ENCODE measurements at places on chromosomes 11 and 22. TPM values are rescaled to one million over a fixed set of nuclear protein-coding genes. Genes with fewer than 3 reads are reported as not detected.

WNT11 gene
- polyA plus RNA-seq: 13.2 TPM

PNPLA2 gene
- 32.9 TPM for polyA plus RNA-seq

NPAS4 gene
- polyA plus RNA-seq: 0.34 TPM

ZNF280A gene
- 0.20 TPM for polyA plus RNA-seq

NAV2 gene
- 68.4 TPM for polyA plus RNA-seq

SOX10 gene
- polyA plus RNA-seq: 5.5 TPM

TPST2 gene
- 7.1 TPM for polyA plus RNA-seq

OR8A1 gene
- not detected for polyA plus RNA-seq

SSTR3 gene
- polyA plus RNA-seq: 0.15 TPM

TESMIN gene
- polyA plus RNA-seq: 0.43 TPM

ZNF215 gene
- 0.97 TPM for polyA plus RNA-seq

TPBGL gene
- polyA plus RNA-seq: 0.13 TPM

MGAT3 gene
- 3.9 TPM for polyA plus RNA-seq

FIBIN gene
- 96.4 TPM for polyA plus RNA-seq

SHISAL1 gene
- polyA plus RNA-seq: 10.1 TPM

CCDC89 gene
- 2.4 TPM for polyA plus RNA-seq

DNHD1 gene
- polyA plus RNA-seq: 4.7 TPM

TEX54 gene
- polyA plus RNA-seq: not detected

DENND6B gene
- 4.4 TPM for polyA plus RNA-seq

EXPH5 gene
- 0.44 TPM for polyA plus RNA-seq

PLEKHB1 gene
- polyA plus RNA-seq: 2.2 TPM

VWA5A gene
- polyA plus RNA-seq: 111 TPM

TRIM22 gene
- polyA plus RNA-seq: 8.0 TPM

SLC22A8 gene
- not detected for polyA plus RNA-seq

EWSR1 gene
- 197 TPM for polyA plus RNA-seq

MRPL11 gene
- 58.6 TPM for polyA plus RNA-seq

PAK1 gene
- 77.2 TPM for polyA plus RNA-seq

MS4A2 gene
- polyA plus RNA-seq: 0.68 TPM

PRR33 gene
- 4.2 TPM for polyA plus RNA-seq

OR51I1 gene
- not detected for polyA plus RNA-seq

OR52M1 gene
- polyA plus RNA-seq: not detected
